COLO829 (cell line): ENCODE measurements at places on chromosomes 2 and 18.

DNA sequence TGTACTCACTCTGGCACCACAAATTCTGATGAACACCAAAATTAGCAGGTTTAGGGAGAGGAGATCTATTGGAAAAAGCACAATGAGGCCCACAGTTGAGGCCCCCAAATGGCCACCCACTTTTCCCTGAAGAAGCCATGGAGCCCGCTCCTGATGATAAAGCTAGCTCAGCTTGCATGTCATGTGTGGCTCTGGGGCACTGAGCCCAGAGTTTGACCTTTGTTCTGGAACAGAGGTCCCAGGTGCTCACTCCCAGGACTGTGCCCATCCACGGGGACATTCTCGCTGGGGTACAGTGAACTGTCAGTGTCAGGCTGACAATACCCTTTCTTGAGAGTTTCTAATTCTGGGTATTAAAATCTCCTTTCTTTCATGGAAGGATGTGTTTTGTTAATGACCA is 36.2 kb downstream of the XDH start:
- no peak for DNase-seq

DNA sequence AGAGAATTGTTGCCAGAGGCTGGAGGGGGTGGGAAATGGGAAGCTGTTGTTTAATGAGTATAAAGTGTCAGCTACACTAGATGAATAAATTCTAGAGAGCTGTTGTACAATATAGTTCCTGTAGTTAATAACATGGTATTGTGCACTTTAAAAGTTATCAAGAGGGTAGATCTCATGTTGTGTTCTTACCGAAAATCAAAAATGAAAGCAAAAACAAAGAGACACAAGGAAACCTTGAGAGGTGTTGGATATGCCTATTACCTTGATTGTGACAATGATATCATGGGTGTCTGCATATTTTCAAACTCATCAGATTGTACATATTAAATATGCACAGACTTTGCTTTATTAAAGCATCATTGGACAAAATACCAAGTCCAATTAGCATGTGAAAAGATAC is 43.2 kb downstream of the SCG2 start:
- DNase-seq: no peak

- no peak for DNase-seq
These were observed 130.1 kb downstream of the MBP start for GRCh38 chr18:77002496-77002895.

DNA sequence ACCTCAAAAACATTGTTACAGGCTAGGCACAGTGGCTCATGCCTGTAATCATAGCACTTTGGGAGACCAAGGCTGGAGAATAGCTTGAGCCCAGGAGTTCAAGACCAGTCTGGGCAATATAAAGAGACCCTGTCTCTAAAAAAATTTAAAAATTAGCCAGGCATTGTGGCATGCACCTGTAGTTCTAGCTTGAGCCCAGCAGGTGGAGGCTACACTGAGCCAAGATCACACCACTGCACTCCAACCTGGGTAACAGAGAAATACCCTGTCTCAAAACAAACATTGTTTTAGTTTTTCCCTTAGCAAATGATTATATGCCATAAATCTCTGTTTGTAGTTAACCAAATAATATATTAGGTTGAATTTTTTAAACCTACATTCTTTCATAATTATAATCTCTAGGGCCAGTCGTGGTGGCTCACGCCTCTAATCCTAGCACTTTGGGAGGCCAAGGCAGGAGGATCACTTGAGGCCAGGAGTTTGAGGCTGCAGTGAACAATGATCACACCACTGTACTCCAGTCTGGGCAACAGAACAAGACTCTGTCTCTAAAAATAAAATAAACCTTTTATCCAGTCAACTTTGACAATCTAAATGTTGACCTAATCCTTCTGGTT is 13.3 kb upstream of the CYP20A1 start:
- no peak for DNase-seq

GRCh38 chr2:214076527-214076926 is 334.3 kb upstream of the VWC2L start:
- no peak for DNase-seq

DNA sequence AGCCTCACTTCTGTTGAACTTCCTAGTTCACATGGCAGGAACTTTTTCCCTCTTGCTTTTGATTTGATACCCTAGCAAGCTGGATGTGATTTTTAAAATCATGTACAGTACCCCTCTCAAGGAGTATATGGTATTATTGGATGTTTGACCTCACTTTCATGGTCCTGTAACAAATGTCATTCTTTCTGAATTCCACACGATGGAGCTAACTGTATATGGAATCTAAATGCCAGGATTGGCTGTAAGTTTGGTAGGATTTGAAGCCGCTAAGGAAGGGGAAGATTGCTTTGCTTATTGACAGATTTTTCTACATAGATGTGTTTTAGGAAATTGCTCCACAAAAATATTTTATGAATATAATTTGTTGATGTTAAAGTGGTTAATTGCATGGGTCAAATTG is 18.3 kb downstream of the MAIP1 start:
- peak; percentile 54 for DNase-seq

GRCh38 chr2:188675391-188676009 is 298.7 kb upstream of the COL3A1 start:
- DNase-seq: no peak

- DNase-seq: no peak
These were observed 97.5 kb upstream of the EFEMP1 start for GRCh38 chr2:56021136-56021474.

- DNase-seq: no peak
These were observed 102.4 kb upstream of the DCC start for GRCh38 chr18:52237551-52237950.

GRCh38 chr2:196434217-196434616 is 205.3 kb upstream of the CCDC150 start:
- no peak for DNase-seq

DNA sequence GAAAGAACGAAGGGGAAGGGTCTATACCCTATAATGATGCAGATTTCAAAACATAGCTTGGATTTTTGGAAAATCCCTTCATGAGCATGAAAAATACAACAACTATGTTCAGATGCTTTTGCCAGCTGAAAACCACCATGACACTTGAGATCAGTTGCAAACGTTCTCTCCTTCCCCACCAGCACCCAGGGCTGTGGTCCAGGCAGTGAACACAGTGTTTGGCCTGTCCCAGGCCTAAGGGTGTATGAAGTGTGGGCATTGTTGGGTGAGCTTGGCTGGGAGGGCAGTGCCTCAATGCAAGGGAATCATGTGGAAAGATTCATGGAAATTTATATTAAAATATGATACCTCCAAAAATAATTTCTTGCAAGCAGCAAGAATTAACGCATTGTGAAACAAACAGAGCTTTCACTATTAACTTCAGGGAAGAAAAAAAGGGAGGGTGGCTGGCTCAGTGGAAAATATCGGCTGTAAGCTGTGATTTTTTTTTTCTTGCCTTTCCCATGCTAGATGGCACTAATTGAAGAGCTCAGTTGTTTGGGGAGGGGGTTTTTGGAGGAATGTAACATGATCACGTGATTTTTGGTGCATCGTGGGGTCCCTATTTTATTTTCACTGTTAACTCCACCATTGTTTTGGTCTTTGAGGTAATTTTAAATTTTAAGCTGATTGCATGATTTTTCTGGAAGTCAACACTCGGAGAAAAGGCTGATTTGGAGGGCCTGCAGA is 52.0 kb downstream of the CDC42EP3 start:
- DNase-seq: peak; percentile 70

DNA sequence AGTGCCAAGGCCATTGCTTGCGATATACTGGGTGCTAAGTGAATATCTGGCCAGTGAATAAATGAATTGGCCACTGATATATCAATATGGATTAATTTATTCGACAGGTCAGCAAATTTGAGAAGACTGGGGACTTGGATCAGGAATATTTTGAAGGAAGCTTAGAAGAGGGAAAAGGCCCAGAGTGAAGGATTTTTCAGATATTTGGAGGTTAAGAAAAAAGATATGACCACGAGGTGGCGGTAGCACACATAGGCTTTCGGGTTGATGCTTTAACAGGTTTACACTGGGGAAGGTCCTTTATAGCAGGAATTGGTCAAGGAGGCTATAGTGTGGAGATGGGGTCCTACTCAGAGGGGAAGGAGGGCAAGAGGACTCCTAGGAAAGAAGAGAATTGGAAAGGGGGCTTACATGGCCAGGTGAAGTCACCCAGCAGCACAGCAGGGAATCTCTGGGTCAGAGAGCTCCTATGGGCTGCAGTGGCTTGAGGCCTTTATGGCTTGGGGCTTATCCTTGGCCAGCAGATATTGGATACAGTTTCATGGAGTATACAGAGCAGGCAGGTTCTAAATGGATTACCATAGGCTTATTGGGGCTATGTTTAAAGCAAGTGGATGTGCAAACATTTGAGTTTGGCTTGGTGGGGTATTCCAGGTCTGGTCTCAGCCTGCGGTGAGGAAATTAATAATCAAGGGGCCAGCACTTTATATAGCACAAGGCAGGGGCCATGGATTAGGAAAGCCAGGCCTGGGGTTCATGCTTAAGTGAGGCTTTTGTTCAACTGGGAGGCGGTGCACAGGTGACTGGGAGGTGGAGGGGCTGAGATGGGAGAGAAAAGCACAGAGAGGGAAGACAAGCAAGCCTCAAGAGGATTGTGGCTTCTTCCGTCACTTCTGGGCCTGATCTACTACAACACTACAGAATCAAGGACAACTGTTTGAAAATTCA is 9.7 kb downstream of the IL1RN start:
- DNase-seq: peak; percentile 65

DNA sequence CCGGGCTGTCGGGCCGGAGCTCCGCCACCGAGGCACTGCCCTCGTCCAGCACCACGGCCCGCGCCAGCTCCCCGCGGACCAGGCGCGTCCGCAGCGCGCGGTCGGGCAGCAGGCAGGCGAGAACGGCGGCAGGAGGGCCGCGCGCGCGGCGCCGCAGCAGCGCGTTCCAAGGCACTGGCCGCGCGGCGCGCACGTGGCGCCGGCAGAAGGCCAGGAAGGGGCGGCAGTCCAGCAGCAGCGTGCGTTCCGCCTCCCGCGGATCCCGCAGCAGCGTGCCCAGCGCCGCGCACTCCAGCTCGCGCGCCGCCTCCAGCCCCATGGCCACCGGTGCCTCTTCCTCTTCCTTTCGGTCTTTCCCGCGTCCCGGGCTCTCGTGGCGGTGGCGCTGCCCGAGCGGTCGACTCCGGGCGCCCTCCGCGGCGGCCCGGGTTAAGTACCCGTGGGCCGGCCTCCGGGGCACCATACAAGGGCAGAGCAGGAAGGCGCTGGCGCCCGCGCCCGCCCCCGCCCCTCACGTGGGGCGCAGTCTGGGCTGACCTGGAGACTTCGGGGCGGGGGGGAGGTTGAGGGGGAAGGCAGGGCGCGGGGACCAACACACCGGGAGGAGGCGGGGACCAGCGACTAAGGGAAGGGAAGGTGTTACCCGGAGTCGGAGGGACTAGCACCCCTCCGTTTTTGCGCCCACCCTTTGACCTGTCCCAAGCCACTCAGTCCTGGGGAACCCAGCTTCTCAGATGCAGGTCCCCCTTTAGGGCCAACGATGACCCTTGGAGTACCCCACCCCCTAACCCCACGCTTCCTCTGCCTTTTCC is at the start of gene DUSP2:
Gene DUSP2, minus strand, starts transcription at position 405 of the 812 bp plus-strand sequence. Its CDS starts 86 bp downstream, at position 319.
- DNase-seq: peak; percentile 51

DNA sequence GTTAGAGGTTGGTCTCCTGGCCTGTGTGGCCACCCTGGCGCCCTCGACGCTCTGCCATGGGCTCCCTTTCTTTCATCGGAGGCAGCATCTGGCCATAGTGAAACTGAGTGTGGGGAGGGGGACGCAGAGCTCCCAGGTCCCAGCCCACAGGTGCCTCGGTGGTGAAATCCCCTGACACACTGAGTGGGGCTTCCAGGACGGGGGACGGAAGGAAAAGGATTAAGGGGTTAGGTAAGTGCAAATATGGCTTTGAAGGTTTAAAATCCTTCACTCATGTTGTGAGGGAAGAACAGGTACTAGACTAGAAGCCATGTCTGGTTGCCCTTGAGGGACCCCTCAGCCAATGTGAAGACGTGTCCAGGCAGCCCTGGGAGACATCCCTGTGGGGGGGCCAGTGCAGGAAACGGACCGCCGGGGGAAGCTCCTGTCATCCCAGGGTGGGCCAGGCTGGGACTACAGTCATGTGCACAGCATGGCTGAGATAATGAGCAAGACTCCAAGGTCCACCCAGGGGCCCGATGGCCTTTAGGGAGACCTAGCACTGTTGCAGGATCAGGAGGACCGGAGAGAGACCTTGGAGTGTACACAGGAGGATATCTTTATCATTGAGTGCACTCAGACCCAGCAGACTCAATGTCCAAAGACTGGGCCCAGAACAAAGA is 36.3 kb downstream of the RTP5 start:
- no peak for DNase-seq

DNA sequence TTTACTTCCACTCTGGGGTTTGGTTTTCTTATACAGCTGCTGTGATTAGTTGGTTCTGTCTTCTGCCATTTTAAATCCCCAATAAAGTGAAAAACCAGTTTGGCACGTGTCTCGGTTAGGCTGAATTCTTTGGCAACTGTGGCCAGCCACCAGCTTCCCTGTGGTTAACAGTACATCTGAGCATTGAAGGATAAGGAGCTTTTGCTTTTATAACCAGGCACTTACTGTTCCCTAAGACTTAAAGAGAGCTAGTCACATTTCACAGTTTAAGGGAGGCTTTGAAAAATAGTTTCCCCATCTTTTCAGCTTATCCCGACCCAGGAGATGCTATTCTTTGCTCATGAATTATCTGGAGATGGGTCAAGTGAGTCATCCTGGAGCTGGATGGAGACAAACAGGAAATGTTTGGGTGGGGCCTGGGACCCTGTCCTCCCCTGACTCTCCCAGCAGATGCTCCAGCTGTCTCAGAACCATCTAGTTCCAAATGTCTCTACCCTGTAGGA is 57.3 kb upstream of the EML6 start:
- no peak for DNase-seq

DNA sequence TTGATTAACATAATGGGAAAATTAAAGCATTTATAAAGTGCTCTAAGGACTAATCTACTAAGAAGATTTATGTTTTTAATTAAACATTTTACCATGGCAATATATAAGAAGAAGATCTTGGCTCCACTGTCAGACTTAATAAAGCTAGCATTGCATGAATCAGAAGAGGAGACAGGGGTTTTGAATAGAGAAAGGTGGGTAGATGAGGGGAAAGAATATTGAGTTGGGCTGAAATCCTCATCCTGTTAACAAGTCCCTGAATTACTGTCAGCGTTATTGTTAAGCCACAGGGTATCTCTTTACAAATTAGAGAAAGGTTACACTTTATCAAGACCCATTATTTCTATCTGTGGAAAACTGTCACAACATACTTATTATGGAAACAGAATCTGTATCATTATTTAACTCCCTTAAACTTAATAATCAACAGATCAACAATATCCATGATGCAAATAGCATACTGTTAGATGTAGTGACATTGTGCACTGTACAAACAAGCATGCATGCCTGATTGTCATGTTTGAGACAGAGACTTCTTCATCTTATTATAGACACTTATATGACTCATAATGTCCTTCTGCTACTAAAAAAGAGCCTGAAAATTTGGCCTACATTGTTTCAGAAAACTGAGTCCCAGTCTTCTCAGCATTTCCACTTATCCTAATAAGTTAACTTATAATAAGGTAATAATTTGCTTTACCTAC is 304.1 kb downstream of the NRXN1 start:
- no peak for DNase-seq
